ENCODE measurements at places on chromosomes 7 and 10.

DNA sequence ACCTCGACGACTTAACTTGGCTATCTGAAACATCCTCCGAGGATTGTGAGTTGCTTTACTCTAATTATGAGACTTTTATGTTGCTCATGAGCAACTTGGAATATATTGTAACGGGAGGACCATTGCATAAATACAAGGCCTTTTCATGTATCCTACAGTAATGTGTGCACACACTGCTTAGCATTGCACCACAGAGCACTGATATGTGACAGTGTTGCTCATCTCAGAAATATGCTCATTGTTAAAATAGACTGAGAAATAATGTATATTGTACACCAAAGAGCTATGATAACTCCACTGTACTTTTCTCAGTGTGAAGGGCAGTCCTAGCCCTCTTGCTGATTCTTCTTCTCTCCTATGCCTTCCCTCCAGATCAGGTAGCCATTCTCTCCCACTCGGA is 102.8 kb upstream of the CDK13 start:
- peak; percentile 31 for DNase-seq

DNA sequence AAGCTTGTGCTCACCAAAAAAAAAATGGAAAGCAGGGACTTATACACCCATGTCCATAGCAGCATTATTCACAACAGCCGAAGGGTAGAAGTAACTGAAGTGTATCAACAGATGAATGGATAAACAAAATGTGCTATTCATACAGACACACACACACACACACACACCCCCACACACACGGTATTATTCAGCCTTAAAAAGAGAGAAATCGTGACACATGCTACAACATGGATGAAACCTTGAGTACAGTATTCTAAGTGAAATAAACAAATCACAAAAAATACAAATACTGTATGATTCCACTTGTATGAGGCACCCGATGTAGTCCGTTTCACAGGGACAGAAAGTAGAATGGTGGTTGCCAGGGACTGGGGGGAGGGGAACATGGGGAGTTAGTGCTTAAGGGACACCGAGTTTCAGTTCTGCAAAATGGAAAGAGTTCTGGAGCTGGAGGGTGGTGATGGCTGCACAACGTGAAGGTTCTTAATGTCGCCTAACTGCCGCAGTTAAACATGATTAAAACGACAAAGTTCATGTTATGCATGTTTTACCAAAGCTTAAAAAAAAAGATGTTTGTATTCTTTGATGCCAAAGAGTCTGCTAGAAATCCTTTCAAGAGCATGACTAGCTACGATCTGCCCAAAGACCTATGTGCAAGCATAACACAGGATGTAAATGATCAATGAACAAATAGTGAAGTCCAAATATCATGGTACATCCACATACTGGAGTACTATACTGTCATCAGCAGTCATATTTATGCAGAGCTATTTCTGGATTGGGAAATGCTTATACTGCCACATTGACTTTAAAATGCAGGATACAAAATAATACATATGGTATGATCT is 7.2 kb downstream of the TNS3 start:
- no peak for DNase-seq

- DNase-seq = no peak
These were observed 486.3 kb downstream of the ACTR3B start for GRCh38 chr7:153245809-153246208.

- DNase-seq = no peak
These were observed 1226.4 kb downstream of the XPNPEP1 start for GRCh38 chr10:108696792-108697477.

DNA sequence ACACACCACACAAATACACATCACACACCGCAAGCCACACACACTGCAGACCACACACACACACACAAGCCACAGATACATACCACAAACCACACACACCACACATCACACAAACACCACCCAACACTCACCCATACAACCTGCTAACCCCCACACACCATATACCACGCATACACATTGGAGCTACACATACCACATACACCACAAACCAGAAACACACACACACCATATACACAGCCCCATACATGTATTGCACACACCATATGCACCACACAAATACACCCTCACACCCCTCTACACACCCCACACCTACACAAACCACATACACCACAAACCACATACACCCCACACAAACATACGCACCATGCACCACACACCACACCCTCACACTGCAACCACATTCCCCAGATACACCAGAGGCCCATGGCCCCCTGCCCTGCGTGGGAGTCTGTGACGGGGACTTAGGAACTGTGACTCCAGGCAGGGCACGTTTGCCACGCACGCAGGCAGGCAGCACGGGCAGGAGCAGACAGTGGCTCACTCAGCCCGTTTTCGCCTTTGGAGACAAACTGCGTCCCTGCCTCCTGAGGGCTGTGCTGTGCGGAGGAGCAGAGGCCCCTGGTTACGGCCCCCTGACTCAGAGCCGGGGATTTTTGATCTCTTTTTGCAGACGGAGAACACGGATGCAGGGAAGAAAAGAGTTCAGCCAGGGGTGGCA is 52.6 kb downstream of the TMEM209 start:
- peak; percentile 51 for DNase-seq

GRCh38 chr10:103823706-103824272 is 31.6 kb downstream of the SH3PXD2A start:
- no peak for DNase-seq

DNA sequence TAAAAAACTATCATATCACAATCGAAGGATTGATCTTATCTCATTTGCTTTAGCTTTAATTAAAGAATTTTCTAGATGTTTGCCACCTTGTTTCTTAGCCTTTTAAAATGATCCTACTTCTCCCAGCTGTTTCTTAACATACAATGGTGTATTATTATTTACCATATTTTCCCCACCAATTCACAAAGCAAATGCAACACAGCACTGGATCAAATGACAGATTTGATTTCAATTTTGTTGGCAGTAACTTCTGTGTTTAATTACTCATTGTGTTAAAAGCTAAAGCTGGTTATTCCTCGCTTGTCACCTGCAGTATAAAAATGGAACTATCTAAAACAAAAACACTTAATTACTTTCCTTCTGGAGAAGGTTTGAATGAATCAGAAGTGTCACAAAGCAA is 19.6 kb downstream of the SVIL start:
- DNase-seq = no peak

Measured in fibroblast of pulmonary artery (primary cell).